AG04450 (cell line): ENCODE measurements at places on chromosomes 3 and 15.

DNA sequence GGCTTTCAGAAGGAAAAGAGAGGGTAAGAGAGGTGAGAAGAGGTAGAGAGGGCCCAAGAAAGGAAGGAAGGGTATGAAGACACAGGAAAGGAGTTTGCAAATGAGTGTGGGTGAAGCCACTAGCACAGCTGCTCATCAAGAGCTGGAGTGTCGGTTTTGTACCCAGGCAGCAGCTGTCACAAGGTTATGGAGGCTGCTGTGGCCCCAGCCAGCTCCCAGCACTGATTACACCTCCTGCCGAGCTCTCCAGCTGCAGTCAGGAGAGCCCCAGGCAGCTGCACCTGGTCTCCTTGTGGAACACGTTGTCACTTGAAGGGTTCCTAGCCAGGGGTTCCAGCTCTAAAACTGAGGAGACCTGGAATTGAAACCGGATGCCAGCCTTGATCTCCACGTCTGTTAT, 60.4 kb upstream of the CHD2 start:
- no peak for DNase-seq

DNA sequence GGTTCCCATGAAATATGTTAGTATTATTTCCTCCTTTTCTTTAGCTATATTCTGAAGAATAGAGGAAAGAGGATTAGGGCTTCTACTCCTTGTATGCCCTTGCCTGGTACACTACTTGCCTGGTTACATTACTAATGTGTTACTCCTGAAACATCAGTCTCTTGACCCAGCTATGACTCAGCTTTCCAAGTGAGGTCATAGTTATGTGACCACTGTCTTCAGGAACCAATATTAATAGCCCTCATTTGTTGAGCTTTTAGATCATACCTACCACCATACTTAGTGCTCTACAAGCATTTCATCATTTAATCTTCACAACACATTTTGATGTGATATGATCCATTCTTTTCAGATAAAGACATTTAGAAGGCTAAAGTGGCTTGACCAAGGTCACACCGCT, 60.3 kb downstream of the CMSS1 start:
- DNase-seq, result no peak

GRCh38 chr3:184259396-184259877, 1.9 kb downstream of the CAMK2N2 start:
- no peak for DNase-seq

- no peak for DNase-seq
Observed at GRCh38 chr15:88897456-88898194, 2.3 kb upstream of the HAPLN3 start.

DNA sequence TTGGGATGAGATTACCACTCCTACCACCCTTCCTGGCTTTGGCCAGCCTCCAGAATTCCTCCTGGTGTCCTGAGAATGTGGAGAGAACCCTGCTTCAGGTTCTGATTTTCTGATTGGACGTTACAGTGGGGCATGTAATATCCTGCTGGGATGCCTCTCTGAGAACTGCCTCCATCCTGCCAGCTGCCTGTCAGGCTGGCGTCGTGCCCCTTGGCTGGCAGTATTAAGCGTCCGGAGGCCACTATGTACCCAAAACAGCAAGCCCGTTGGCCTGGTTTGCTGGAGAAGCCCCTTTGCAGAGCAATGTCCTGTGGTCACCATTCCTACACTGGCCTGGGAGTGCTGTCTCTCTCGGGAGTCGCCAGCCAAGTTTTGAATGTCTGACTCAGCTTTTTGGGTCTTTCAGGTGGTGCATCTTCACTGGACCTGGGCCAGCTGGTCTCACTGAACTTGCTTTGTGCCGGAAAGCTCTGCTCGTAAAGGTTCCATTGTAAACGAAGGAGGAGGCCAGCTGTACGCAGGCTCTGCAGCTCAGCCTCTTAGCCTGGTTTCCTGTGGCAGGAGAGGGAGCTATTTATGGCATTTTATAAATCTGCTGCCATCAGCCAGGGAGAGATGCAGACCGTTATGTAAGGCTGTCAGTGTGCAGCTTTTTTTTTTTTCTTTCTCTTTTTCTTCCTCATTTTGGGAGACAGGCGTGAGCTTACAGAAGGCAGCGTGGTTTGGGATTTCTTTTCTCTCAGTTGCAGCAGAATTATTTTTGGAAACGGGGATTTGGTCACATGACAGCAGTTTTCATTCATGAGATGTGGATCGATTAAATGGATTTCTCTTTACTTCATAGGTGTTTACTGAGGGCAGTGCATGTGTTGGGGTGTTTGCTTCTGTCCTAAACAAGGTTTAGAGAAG, 19.0 kb upstream of the TRAK1 start:
- DNase-seq, result no peak

GRCh38 chr3:58039601-58040000, 31.4 kb downstream of the FLNB start:
- DNase-seq, result no peak

GRCh38 chr3:40843851-40844548, 319.2 kb downstream of the ZNF621 start:
- no peak for DNase-seq

- no peak for DNase-seq
Observed at GRCh38 chr15:90638963-90639362, 78.2 kb upstream of the BLM start.

- no peak for DNase-seq
Observed at GRCh38 chr3:181844211-181844610, 132.5 kb downstream of the SOX2 start.

DNA sequence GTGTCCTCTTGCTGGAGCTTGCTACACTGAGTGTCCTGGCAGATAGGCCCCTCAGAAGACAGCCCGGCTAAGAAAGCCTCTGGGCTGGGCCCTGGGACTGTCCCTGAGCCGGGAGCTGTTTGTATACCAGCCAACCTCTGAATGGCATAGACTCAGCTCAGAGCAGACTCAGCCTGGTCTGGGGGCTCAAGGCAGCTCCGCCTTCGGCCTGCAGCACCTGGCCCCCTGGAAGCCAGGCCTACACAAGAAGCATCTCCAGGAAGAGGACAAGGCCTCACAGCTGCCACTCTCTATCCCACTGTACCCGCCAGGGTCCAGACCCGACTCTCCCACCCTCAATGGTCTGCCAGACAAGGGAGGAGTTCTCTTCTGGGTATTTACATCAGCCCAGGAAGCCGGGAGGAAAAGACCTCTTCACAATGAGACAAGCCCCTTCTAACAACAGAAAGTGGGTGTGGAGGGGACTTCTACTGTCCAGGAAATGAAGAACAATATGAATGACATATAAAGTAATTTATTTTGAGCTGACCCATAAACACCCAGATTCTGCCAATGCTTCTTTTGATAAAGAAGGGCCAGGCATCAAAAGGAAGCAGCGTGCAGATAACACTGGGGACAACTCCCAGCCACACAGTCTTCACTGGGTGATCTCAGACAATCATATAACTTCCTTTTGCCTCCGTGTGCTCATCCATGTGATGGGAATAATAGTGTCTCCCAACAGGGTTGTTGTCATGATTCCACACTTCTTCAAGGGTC, 110.2 kb downstream of the TPRA1 start:
- no peak for DNase-seq

DNA sequence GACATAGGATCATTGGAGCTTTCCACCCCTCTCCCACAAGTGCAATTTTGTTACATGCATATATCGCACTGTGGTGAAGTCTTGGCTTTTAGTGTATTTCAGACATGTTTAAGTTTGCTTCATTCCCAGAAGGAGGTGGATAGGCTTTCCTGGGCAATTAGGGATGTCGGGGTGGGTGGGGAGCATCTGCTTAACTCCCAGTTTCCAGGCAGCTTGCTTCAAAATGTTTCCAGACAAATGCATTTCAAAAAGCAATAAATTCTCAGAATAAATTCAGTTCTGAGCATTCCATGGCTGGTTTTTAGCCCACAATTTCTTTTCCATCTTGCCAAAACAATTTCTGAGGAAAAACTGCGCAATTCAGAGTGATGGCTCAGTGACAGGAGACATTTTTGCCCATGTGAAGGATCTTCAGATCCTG, 227.7 kb upstream of the ZPLD1 start:
- no peak for DNase-seq

GRCh38 chr3:122691195-122691594, 10.6 kb downstream of the PARP14 start:
- peak; percentile 29 for DNase-seq

DNA sequence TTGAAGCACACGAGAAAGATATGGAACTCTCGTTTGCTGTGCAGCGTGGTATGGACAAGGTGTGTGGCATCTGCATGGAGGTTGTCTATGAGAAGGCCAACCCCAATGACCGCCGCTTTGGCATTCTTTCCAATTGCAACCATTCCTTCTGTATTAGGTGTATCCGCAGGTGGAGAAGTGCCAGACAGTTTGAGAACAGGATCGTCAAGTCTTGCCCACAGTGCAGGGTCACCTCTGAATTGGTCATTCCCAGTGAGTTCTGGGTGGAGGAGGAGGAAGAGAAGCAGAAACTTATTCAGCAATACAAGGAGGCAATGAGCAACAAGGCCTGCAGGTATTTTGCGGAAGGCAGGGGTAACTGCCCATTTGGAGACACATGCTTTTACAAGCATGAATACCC, 1.2 kb downstream of the MKRN3 start:
- DNase-seq, result no peak

- no peak for DNase-seq
Observed at GRCh38 chr3:141239511-141240281, 8.1 kb downstream of the PXYLP1 start.

DNA sequence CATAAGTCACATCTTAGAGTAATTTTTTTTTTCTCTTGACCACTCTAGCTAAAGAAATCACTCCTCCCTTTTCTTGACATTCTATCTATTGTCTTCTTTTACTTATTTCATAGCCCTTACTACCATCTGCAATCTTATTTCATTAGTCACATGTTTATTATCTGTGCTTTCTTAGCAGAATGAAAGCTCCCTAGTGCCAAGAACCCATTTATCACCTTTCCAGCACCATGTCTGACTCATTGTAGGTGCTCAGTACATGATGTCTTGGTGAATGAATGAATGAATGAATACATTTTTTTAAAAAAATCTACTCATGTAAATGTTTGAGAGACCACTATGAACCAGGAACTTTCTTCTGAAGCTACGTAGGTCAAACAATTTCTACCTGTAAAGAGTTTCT, 157.2 kb downstream of the CADPS start:
- no peak for DNase-seq

GRCh38 chr3:77040216-77040615, 317 bp downstream of the ROBO2 start:
- no peak for DNase-seq

DNA sequence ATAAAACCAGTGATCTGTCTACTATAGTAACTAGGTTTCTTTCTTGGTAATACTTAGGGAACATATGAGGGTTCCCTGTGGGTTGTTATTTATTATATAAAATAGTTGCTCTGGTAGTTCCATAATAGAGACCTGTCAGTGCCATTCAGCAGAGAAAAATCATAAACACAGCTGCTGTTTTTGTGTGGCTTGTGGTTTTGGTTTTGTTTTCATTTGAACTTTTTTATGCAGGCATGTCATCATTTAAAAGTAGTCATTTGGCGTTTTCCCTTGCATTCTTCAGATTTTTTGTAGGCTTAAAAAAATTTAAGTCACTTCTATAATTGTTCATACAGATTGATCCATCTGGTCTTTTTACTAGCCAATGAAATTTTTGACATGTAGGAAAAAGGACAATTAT, 47.9 kb downstream of the PIK3CA start:
- peak; percentile 71 for DNase-seq

DNA sequence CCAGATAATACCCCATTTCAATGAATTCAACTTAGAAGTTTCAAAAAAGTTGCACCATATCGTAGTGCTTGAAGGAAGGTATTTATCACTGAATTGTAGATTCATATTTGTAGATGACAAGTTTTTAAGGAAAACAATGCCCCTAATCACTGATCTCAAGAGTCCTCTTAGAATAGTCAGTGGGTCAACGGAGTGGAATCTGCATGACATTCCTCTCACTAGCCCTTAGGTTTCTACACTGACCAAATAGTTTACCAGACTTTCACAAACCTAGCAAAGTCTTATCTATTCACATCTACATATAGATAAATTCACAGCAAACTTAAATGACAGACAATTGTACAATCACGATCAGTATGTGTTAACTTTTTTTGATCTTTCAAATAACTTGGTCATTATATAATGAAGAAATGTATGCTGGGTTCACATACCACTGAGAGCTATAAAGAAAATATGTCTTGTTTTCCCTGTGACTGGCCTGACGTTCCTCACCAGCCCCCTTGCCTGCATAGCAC, 35.7 kb upstream of the PHLDB2 start:
- DNase-seq, result no peak

- DNase-seq, result no peak
Observed at GRCh38 chr3:66639809-66640356, 139.1 kb upstream of the LRIG1 start.

GRCh38 chr3:113105966-113106660, 105.2 kb upstream of the BOC start:
- DNase-seq, result no peak

- peak; percentile 97 for DNase-seq
Observed at GRCh38 chr15:67150023-67150860, 84.8 kb downstream of the SMAD3 start.

DNA sequence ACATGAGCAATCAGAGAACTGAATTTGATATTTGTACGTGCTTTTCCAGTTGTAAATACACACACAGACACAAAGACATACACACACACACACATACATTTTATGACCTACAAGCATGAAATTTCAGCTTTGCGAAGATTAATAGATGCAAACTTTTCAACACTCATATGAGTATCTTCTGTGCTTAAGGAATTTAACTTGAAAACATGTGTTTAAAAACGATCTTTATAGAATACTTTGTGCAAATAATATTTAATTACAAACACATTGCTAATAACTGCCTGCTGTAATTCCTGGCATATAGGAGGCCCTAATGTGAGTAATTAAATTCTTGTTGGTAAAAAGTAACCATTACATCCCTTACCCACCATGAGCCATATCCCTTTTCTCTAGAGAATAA, 107.7 kb upstream of the PLSCR5 start:
- DNase-seq, result no peak

DNA sequence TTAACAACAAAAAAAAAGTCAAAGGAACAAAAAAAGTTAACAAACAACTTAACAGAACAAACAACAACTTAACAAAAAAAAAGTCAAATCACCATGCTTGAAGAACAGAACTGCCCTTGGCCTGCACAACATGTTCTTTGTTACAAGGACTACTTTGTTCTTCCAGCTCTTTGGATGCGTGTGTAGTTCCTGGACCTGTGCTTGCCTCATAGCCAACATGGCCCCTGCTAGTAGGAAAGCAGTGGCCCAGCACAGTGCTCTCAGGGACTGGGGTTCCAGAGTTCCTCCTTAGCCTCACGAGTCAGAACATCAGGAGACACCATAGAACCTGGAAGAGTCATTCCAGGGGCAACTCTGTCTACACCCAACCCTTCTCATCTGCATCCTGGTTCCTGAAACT, 10.9 kb upstream of the STRIT1 start:
- no peak for DNase-seq

DNA sequence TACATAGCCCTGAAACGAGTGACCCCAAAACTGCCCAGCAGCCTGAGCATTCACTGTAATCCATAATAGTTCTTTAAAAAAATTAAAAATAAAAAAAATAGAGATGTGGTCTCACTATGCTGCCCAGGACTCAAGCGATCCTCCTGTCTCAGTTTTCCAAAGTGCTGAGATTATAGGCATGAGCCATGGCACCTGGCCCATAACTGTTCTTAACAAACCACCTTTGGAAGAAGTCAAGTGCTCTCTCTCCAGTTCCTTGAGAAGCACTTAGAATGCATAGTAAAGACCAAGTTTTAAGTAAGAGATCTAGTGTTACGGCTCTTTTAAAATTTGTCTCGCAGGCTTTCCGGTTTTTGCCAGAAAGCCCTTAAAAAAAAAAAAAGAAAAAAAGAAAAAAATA, 8.2 kb downstream of the CDC25A start:
- no peak for DNase-seq

- DNase-seq, result no peak
Observed at GRCh38 chr15:57108296-57108695, 189.9 kb downstream of the TCF12 start.

GRCh38 chr3:106842151-106842550, 535.1 kb upstream of the CCDC54 start:
- DNase-seq, result no peak
